ENCODE measurements at places on chromosomes 16 and 17.

DNA sequence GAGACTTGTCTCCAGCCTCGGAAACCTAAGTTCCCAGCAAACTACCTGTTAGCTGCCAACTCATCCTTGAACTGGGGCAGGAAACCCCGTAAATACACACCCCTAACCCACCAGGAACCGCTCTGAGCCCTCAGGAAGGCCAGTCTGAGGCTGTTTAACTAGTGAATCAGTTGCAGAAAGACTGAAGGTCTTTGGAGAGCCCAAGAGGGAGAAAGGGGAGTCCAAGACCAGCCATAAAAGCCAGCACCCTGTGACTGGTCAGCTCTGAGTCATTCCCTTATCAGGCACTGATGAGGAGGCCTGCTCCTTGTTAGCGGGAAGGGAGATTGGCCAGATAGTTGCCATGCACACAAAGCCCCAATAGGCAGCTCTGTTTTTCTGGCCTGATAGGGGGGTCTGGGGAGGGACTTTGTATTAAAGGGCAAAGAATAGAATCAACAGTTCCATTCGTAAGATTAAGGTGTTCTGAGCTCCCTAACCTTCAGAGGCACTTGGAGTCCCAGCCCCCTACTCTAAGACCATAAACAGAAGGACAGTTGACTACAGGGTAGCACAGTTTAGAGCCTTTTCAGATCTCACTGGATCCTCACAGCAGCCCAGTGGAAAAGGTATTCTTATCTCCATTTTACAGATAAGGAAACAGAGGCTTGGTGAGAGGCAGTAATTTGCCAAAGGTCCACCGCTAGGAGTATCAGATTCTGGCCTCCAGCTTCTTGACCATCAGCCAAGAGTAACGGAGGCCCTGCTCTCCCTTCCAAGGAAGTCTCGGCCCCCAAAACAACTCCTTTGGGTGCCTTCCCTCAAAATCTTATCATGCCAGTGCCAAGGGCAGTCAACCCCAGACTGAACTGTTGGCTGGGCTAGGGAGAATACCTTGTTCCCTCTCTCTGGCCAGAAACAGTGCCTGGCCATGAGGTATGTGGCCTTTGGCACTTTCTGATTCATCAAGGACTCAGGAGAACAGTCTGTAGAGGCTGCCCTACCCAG is 2.2 kb upstream of the KRT19 start:
- DNase-seq, result no peak

GRCh38 chr16:24741862-24742261 is 12.4 kb downstream of the TNRC6A start:
- DNase-seq, result no peak

GRCh38 chr17:68089881-68090280 is 54.3 kb downstream of the KPNA2 start:
- no peak for DNase-seq

- DNase-seq, result no peak
Observed at GRCh38 chr16:24737391-24737871, 8.0 kb downstream of the TNRC6A start.

- DNase-seq, result no peak
Observed at GRCh38 chr16:87742781-87743490, 22.9 kb downstream of the KLHDC4 start.

DNA sequence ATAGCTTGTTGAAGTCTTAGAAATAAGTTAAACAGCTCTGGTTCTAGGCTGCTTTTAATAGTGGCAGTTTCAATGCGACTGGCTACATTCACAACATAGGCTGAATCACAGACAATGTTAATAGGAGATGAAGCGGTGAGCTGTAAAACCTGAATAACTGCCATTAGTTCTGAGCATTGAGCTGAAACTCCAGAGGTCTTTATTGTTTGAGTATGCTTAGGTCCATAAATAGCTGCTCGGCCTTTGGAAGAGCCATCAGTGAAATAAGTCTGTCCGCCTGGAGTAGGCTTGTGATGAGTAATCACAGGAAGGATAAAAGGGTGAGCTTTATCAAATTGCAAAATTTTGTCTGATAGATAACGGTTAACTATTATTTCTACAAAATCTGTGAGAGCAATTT is 9.4 kb upstream of the ZNF689 start:
- no peak for DNase-seq

DNA sequence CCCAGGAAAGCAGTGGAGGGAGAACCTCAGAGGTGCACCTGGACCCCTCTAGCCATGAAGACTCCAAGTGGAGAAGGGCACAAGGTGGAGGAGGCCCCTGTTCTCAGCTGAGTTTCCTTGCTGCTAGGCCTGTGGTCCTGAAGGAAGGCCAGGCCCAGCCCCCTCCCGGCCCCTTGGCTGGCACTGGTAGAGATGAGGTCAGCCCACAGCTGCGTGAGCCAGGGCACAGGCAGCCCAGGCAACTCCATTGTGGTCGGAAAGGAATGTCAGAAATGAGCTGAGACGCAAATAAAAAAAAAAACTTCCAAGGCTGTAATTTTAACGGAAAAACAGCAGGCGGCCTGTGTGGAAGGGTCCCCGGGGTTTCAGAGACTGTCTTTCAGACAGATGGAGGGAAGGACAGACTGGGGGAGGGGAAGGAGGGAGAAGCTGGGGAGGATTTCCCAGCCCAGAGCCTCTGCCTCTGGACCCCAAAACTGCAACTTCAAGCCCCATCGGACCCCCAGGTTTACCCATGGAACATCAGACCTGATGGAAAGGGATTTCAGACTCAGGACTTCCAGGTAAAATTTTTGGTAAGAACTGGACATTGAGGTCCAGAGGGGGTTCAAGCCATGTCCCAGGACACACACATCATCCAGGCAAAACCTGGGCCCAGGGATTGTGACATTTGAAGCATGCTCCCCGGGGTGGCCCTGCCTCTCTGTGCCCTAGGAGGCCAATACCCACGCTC is 25.6 kb upstream of the MRPS23 start:
- peak; percentile 88 for DNase-seq

DNA sequence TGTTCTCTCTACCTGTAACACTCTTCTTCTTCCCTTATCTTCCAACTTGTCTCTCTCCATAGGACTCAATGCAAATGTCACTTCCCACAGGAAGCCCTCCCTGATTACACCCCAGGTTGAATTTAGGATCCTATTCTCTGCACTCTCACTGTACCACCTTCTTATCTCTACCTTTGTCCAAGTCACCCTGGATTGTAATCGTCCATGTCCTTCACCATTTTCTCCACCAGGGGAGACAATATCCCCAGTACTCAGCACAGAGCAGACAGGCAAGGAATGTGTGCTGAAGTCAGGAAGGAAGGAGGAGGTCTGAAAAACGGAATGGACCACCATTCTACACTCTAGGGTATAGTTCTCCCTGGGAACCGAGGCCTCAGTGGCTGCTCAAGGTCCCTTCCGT is 14.2 kb downstream of the C16orf82 start:
- no peak for DNase-seq

DNA sequence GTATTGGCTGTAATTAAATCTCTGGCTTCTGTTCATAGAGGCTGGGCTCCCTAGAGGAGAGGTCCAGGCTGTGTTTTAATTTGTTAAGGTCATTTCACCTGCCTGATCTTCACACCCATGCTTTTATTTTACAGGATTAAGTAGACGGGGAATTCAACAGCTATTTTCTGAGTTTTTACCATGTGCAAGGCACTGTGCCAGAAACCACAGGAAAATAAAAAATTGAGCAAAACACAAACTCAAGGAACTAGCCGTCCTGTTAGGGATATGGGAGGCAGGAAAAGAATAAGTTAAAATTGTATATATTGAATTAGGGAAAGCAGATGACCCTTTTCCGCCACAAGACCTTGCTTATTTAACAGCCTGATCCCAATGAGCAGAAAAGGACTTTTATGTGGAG is 29.1 kb downstream of the HS3ST3A1 start:
- DNase-seq, result no peak

GRCh38 chr17:12492450-12492849 is 173.2 kb upstream of the MYOCD start:
- DNase-seq, result no peak

Data from globus pallidus (tissue), 1 donor.